ENCODE measurements at places on chromosomes 6 and 20. TPM values are rescaled to one million over a fixed set of nuclear protein-coding genes. Genes with fewer than 3 reads are reported as not detected.

The CRISP2 gene
- not detected for total RNA-seq

The BICRAL gene
- total RNA-seq, result 16.1 TPM

The CDH26 gene
- total RNA-seq, result 14.4 TPM

The NOP56 gene
- 64.8 TPM for total RNA-seq

The TFAP2D gene
- total RNA-seq, result not detected

The KCNQ5 gene
- total RNA-seq, result 0.30 TPM

The ANGPT4 gene
- total RNA-seq, result 0.39 TPM

The RIMS1 gene
- total RNA-seq, result 3.0 TPM

The ADGB gene
- total RNA-seq, result 0.31 TPM

The SRMS gene
- not detected for total RNA-seq

The C6orf132 gene
- total RNA-seq, result 26.3 TPM

The METTL24 gene
- total RNA-seq, result 2.1 TPM

The AGPAT4 gene
- 15.2 TPM for total RNA-seq

The IRAK1BP1 gene
- total RNA-seq, result 5.2 TPM

The ENPP3 gene
- 0.31 TPM for total RNA-seq

The DDO gene
- 2.6 TPM for total RNA-seq

The NAA20 gene
- 56.5 TPM for total RNA-seq

The COL12A1 gene
- 176 TPM for total RNA-seq

The SNAP91 gene
- not detected for total RNA-seq

Data from upper lobe of left lung (tissue), 6 donors.